ENCODE measurements at places on chromosomes 16 and 17. TPM values are rescaled to one million over a fixed set of nuclear protein-coding genes. Genes with fewer than 3 reads are reported as not detected.

TMC8 gene
- total RNA-seq = 1.6 TPM

AXIN2 gene
- total RNA-seq = 20.7 TPM

ITGA2B gene
- 0.62 TPM for total RNA-seq

LRRC45 gene
- 4.7 TPM for total RNA-seq

NXPH3 gene
- total RNA-seq = 3.7 TPM

ITGB3 gene
- 2.7 TPM for total RNA-seq

RBFOX1 gene
- 70.2 TPM for total RNA-seq

PYDC1 gene
- total RNA-seq = not detected

ROGDI gene
- 110 TPM for total RNA-seq

TSNAXIP1 gene
- total RNA-seq = 0.32 TPM

ANKRD40CL gene
- not detected for total RNA-seq

NPB gene
- total RNA-seq = 0.24 TPM

CDC42EP4 gene
- 53.0 TPM for total RNA-seq

CCL17 gene
- total RNA-seq = not detected

HBA1 gene
- 110 TPM for total RNA-seq

MPRIP gene
- total RNA-seq = 280 TPM

KRT31 gene
- total RNA-seq = not detected
